ENCODE measurements at places on chromosomes 7 and 10. TPM values are rescaled to one million over a fixed set of nuclear protein-coding genes. Genes with fewer than 3 reads are reported as not detected.
A peak's percentile ranks its signal among the peaks of the same experiment; 100 is the strongest.

DNA sequence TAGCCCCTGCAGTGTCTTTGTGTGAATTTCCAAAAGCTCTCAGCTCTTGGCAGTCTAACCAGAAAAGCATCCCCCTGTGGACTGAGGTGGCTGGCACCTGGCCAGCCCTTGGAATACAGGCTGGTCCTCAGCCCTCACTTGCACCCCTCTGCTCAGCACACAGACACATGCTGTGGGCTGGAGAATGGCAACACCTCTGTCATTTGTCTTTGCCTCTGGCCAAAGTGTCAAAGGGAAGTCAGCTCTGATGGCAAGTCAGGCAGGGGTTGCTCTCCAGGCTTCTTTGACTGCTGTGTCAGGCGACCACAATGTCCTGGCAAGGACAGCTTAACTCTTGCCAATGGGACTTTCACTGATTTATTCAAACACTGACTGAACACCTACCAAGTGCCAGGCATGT, 724.8 kb downstream of the INHBA start:
- DNase-seq, result no peak

DNA sequence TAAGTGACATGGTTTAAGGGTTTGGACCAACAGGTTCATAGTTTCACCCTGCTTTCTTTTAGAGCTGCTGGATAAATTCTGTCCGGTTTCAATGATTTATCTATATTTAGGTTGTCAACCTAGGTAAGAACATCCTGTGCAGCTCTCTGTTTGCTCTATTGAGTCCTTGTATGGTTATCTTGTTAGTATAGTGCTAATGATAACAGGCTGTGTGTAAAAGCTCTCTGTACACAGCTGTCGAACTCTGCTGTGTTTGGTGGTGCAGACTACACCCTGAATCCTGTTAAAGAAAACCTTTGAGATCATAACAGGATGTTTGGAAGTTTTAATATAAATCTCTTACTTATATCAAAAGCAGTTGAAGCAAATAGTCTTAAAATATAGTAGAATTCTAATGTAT, 219.2 kb downstream of the SDK1 start:
- DNase-seq, result no peak

DNA sequence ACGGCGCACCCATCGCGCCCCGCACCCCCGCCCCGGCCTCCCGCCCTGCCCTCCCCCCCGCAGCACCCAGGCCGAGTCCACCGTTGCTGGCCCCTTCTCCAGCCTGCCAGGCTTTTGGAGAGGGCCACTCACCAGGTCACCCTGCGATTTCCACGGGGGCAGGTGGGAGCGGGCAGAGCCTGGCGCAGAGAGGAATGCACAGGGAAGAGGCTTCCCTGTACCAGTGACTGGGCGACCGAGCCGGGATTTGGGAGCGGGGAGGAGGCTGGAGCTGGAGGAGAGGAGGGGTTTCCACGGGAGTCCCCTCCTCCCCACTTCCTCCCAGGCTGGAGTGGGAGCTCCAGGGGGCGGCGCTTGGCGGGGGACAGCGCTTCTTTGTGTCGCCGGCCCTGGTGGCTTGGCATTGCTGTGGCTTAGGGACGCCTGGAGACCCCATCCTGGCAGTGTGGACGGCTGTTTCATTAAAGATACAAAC, 19.3 kb downstream of the TCAF1 start:
- DNase-seq, result peak; percentile 76

DNA sequence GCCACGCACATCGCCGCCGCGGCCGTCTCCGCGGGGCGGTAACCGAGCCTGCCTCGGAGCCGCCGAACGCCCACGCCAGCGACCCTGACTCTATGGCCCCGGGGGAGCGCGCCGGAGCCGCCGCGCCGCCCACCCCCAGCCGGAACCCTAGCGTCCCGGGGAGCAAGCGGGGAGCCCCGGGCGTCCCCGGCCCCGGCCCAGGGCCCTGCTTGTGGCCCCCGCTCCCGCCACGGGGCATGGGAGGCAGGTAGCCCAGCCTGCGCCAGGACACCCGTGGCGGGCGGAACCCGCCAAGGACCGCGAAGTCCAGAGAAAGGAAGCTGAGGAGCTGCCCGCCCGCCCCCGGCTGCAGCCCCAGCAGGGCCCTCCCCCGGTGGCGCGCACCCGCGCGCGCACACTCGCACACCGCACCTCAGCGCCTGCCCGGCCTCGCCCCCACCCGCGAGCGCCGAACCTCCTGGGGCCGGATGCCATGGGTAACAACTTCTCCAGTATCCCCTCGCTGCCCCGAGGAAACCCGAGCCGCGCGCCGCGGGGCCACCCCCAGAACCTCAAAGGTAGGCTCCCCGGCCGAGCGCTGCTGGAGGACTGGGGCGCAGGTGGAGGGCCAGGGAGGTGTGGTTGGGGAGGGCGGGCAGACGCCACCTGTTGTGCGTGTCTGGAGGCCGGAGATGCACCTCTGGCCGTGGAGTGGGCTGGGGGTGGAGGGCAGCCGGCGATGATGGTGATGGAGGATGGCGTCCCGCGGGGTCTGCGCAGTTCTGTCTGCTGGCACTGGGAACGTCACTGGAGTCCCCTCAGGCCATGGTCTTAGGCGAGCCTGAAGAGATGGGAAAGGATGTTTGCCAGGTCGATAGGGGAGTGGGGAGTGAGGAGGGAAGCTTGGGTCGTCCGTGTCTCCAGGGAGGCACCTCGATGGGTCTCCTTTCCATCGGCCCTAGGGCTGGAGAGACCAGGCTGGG, 692 bp downstream of the NEURL1 start:
- DNase-seq, result peak; percentile 68

DNA sequence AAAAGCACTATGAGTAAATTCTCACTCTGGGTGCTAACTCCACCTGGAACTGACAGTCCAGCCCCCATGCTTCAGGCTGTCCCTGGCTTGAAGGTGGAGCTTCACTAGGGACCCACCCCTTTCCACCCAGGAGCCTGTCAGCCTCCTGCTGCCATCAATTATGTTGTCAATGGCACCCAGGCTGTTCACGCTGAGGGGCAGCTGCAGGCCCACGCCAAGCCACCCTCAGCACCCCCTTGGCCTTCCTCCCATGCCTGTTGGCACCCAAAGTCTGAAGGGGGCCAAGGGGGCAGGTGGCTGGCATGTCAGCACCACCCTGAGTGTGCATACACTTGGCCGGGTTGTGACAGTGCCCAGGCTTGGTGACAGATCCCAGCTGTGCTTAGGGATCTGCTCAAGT, 149.3 kb downstream of the NXPH1 start:
- no peak for DNase-seq

GRCh38 chr7:93678185-93678584, 103.7 kb upstream of the CALCR start:
- DNase-seq, result no peak

GRCh38 chr7:79610313-79610712, 156.8 kb upstream of the MAGI2 start:
- no peak for DNase-seq

DNA sequence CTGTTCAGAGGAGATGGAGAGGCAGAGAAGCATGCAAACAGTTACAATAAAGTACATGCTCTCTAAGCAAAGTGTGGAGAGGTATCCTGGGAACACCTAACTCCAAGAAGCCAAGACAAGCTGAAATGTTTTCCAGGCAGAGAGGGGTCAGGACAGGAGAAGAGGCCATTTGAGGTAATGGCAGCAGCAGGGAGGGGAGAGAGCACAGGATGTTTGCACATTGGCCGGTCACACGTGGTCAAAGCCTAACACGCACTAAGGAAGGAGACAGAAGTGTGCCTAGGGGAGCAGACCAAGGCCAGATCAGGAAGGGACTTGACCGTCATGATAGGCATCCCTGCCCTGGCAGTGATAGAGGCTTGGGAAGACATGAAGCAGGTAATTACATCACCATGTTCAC, 101.5 kb downstream of the CTTNBP2 start:
- DNase-seq, result no peak

GRCh38 chr7:158248816-158249215, 338.8 kb downstream of the PTPRN2 start:
- DNase-seq, result no peak

Gene IGFBP1
- 0.54 TPM for total RNA-seq

Gene TMEM236
- total RNA-seq, result 0.18 TPM

Gene SPDYE6
- total RNA-seq, result not detected

Gene MAGI2
- 101 TPM for total RNA-seq

Gene EEPD1
- total RNA-seq, result 12.1 TPM

Measured in cerebellum (tissue), 4 donors.